ENCODE measurements at places on chromosomes 4 and X. TPM values are rescaled to one million over a fixed set of nuclear protein-coding genes. Genes with fewer than 3 reads are reported as not detected.

CSAG2 gene
- not detected for total RNA-seq

RNF128 gene
- total RNA-seq = 0.99 TPM

IBSP gene
- total RNA-seq = not detected

GPR50 gene
- 12.0 TPM for total RNA-seq

SLC25A31 gene
- total RNA-seq = not detected

RAB40AL gene
- not detected for total RNA-seq

APBB2 gene
- 49.0 TPM for total RNA-seq

KIT gene
- total RNA-seq = 23.3 TPM

RNF150 gene
- 7.0 TPM for total RNA-seq

AMBN gene
- total RNA-seq = not detected

DNA sequence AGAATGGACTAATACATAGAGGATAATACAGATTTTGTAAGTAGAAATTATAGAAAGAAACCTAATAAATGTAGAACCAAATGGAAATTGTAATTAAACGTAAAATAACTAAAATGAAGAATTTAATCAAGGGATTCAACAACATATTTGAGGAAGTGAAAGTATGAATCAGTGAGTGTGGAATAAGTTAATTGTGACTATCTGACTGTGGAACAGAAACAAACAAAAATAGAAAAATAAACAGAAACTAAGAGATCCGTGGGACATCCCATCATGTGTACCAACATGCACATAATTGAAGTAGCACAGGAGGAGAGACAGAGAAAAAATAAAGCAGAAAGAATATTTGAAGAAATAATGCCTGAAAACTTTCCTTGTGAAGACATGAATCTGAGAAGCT, 208.6 kb upstream of the TACR3 start:
- no peak for DNase-seq

DNA sequence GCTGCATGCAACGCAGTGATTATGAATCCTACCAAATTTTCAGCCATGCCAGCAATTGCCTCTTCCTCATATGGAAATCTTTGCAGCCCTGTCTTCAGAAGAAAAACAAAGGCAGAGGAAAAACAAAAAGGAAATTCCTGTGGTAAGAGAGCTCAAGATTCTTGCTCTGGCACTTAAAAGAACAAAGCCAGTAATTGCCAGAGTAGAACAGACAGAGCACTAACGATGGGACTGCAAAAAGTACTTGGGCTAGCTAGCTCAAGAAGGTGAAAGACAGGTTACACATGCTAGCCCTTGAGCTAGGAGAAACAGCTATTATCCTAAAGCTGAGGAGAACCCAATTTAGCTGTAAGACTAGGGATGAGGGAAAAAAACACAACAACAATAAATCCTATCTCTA, 582.3 kb downstream of the KCNIP4 start:
- DNase-seq = no peak

- no peak for DNase-seq
Observed at GRCh38 chr4:56128213-56128612, 179.5 kb downstream of the CEP135 start.

DNA sequence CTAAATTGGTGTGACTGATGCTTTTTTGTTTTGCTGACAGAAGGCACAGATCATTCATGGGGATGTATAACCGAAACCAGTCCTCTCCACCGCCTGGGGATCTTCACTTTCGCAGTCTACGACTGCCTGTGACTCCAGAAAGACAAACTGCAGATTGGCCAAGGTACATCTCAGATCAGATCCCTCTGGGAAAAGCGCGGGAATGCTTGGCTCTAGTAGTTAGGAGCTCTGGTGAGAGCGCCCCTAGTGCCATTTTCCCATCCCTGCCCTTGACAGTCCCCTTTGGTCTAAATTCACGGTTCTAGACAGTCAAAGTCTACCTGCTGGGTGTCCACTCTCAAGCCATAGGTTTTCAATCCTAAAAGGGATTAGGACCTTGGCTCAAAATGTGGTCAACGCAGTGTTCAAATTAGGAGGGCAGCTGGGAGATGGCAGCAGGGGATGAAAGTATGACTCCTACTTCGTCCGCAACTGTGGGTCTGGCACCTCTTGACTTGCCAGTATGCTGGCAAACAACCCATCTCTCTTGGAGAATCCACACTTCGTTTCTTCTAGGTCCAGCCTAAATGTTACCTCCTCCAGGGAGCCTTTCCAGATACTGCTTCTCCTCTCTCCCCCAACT, 6.9 kb upstream of the HAND2 start:
- DNase-seq = peak; percentile 81

DNA sequence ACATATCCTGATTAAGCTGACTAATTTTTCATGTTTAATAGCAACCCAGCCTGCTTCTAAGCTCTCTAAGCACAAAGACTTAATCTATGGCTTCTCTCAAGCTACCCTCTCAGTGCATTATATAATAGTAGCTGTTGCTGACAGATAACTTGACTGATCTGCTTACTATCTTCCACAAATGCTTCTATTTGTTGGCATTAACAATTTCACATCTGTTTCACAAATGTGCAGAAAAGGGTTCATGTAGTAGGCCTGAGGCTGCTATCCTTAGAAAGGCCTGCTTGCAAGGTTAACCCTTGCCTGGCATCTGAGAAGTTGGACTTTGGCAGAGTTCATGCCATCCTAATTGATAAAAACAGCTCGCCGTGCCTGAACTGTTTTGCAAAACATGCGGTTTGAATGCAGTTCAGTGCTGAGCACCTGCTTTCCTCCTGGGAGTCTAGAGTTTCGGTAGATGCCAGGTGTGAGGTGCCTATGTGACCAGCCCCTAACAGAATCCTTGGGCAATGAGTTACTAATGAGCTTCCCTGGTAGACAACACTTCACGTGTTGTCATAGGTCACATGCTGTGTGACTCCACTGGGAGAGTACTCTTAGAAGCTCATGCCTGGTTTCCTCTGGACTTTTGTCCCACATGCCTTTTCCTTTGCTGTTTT, 68.4 kb downstream of the NSG1 start:
- no peak for DNase-seq

GRCh38 chr4:73743795-73744194, 3.4 kb downstream of the CXCL8 start:
- no peak for DNase-seq

DNA sequence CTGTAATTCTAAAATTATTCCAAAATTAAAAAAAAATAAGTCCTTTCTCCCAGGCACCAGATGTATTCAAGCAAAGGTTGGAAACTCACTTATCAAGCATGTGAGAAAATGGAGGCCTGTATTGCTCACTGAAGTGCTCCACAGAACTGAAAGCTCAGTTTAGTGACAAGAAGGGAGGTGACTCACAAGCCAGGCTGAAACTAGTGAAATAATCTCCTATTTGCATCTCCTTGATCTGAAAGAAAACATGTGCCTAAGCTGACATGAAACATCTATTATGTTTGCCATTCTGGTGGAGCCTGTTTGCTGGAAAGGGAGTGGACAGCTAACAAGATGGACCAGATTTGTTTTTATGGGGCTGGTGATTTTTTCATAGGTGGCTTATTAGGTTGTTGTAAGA, 54.0 kb upstream of the AMELX start:
- no peak for DNase-seq

- DNase-seq = no peak
Observed at GRCh38 chr4:56241500-56241899, 145.8 kb downstream of the AASDH start.

- no peak for DNase-seq
Observed at GRCh38 chrX:22746081-22746480, 253.7 kb upstream of the DDX53 start.

GRCh38 chr4:121336706-121337105, 44.1 kb downstream of the QRFPR start:
- no peak for DNase-seq

- no peak for DNase-seq
Observed at GRCh38 chr4:165537028-165537648, 158.3 kb downstream of the CPE start.

- DNase-seq = no peak
Observed at GRCh38 chrX:119469313-119469635, 1.0 kb downstream of the SLC25A5 start.

DNA sequence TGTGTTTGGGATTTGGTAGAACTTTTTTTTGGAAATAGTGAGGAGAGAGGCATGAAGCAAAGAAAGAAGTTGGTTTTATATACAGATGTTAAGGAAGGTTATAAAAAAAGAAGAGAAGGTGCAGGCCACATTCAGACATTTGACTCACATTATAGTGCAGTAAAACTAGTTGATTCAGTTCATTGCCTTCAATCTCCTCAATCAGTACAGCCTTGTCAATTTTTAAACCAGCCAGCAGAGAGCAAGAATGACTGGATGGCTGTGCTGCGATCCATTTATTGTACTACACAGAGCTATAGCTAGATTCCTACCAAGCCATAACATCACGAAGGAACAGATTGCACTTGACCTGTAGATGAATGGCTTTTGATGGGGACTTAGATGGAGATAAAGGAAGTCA, 79.7 kb upstream of the LSM6 start:
- DNase-seq = no peak

- no peak for DNase-seq
Observed at GRCh38 chr4:7784131-7784870, 155.4 kb downstream of the AFAP1 start.

DNA sequence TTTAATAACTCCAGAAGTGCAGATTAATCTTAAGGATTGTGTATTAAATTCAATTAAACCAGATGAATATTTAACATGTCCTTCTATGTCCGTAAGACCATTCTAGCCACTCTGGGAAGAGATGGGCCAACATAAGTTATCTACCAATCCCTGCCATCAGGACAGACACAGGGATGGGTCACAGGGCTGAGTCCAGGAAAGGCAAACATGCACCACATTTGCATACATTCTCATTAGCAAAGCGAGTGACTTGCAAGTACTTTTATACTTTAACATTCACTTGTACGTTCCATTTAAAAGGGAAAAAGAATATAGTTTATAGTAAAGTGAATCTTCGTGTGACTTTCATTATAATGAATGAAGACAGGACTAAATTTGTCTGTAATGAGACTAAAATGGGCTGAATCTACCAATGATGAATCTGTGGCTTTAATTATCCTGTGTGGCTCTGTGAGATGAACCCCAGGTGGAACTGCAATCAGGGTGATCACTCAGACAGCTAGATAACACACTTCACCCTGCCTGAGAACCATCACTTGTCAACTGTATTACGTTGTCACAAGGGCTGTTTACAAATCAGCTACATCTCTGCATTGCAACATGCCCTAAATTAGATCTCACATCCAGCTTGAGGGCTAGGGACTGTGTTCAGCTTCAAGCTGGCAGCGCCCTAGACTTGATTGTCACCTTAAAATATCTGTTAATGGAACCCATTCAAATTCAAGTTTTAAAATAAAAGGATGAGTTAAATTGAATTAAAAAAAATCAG, 77.2 kb downstream of the SH3KBP1 start:
- DNase-seq = no peak

DNA sequence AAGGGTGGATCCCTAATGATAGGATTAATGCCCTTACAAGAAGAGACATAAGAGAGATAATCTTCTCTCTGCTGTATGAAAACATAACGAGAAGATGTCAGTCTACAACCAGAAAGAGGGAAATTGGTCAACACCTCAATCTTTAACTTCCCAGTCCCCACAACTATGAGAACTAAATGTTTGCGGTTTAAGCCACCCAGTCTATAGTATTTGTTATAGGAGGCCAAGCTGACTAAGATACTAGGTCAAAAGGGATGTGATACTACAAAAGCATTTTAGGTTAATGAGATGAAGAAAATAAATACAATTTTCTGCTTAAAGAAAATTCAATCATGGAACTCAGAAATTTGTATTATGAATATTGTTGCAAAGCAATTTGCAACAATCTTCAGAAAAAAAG, 55.4 kb upstream of the LHFPL1 start:
- DNase-seq = no peak

DNA sequence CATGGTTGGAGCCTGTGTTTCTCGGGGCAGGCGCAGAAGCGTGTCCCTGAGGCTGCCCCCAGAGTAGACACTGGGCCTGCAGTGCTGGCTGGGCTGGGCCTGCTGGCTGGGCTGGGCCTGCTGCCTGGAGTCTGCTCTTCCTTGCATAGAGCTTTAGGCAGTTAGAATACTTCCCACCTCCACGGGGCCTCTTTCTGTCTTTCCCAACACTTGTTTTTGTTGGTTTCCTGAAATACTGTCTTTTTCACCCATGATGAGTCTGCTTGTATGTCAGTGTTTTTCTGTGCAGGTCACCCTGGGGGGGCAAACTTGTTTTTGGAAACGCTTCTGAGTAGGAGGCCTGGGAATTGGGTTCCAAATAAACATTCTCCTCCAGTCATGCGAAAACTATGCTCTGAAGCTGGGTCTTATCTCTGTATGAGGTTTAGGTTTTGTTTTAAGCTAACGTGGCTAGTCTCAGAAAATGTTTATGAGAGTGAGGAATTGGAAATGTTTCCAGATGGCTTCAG, 32.2 kb downstream of the TRMT44 start:
- no peak for DNase-seq

DNA sequence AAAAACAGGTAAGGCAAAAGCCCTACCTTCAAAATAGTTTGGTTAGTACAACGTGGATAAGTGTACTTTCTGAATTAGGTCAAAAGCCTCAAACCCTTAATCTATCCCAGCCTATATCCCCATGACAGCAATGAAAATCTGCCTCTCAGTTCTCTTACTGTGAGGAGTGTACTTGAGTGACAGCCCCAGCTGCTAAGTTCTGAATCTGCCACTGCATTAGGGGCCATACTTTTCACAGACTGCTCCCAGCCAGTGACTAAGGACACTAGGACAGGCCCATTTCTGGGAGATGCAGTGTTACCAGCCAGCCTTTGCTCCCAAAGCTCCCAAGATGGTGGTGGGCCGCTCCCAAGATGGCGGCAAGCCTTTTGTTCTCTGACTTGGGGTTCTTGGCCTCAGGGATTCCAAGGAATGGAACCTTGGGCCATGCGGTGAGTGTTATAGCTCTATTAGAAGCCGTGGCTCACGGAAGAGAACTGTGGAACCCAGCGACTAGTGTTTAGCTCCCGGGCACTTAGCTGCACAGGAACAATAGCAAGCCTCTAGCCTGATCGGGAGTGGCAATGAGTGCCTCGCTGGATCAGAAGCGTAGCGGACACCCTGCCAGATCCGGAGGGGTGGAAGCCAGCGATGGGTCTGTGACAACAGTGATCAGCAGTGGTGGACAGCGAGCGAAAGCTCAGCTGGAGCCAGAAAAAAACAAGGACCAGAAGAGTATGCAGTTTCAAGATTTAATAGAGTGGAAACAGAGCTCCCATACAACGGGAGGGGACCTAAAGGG, 175.6 kb upstream of the NRK start:
- no peak for DNase-seq

- DNase-seq = no peak
Observed at GRCh38 chrX:30144971-30145731, 70.2 kb upstream of the MAGEB2 start.

DNA sequence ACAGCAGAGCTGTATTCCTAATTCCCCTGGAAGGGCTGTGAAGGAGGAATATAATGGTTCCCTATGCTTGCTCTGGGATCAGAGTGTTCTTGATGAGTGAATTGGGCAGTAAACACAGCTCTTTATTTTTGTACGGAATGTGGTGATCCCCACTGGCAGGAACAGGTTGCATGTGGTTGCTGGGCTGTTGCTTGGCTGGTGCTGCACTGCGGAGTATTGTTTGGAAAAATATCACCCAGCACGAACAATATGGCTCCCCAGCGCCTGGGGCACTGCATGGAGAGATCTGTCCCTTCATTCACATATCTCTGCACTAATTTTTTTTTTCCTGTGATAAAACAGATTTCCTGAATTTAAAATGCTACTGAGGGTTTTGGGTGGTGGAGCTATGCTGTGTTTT, 119.7 kb downstream of the MGST2 start:
- DNase-seq = no peak

All from WTC11 (cell line).